ENCODE measurements at places on chromosomes 4 and X.

- DNase-seq = no peak
These were observed 29.6 kb upstream of the NUDT6 start for GRCh38 chr4:122952028-122952427.

- peak; percentile 47 for DNase-seq
These were observed 2.3 kb upstream of the SOWAHD start for GRCh38 chrX:119755981-119756533.

- DNase-seq = no peak
These were observed 256.8 kb downstream of the TRIML1 start for GRCh38 chr4:188396037-188396436.

DNA sequence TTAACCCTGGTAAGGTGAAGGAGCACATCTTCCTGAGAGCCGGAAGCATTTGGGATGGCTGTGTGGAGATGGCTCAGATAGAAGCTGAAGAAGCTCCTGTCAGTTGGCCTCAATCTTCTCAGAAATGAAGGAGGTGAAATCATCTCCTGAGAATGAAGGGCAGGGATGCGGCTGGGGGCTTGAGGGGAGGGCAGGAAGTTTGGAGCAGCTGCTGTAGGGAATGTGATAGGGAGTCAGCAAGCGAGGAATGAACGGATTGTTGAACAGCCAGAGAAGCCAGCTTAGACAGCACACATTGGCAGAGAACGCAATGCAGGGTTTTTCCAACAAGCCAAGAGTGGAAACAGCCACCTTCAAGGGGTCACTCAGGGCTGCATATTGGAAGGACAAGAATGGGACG lies 10.0 kb downstream of the KCNE5 start:
- DNase-seq = no peak

GRCh38 chr4:15348236-15348635 lies 79.6 kb upstream of the C1QTNF7 start:
- no peak for DNase-seq

DNA sequence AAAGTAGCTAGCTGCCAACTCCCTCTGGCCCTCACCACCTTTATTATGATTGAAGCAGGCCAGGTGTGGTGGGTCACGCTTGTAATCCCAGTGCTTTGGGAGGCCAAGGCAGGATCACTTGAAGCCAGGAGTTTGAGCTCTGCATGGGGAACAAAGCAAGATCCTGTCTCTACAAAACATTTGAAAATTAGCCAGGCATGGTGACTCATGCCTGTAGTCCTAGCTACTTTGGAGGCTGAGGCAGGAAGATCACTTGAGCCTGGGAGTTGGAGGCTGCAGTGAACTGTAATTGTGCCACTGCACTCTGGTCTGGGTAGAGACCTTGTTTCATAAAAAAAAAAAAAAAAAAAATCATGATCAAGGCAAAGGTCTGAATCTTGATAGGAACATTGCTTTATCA lies 467.0 kb upstream of the DIPK2B start:
- no peak for DNase-seq

DNA sequence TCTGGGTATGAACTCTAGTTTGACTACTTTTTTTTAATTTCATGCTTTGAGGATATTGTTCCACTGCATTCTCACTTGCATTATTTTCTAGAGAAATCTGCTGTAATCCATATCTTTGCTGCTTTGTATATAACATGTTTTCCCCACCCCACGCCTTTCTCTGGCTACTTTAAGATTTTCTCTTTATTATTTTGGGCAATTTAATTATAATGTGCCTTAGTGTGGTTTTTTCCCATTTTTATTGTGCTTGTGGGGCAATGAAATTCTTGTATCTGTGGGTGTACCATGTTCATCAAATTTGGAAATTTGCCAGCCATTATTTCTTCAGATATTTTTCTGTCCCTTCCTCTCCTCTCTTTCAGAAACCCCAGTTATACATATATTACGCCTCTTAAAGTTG lies 15.1 kb upstream of the PPP2R2C start:
- DNase-seq = no peak

DNA sequence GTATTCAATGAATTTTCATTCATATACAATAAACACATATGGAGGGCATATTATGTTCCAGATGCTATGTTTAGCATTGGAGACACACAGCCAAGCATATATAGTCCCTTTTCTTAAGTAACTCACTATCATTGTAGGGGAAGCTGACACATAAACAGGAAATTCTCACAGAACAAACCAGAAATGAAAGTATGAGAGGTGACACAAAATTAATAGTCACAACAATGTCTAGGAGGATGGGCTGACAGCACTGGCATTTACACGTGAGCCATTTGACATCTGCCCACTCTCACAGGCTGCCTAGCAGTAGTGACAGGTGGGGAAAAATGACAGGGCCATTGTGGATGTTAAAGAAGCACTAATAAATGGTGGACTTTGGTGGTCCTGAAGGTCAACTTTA lies 2.6 kb upstream of the CNOT6L start:
- DNase-seq = peak; percentile 49

- DNase-seq = no peak
These were observed 5.3 kb downstream of the CRMP1 start for GRCh38 chr4:5887361-5888221.

DNA sequence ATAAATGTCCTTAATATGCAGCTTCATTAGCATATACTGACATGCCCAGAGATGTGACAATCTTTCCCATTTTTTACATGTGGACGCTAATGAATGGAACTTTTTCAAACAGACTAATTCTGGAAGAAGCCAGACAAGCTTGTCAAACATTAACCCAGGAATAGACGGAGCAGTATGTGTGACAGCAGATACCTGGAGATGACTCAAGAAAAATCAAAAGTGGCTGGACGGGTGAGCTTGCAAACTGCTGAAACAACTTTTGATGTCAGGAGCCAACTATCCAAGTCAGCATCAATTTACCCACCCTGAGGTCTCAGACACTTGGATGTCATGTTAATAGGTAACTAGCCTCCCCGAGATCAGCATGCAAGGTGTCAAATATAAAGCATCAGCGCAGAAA lies 183.0 kb downstream of the PACRGL start:
- DNase-seq = no peak

DNA sequence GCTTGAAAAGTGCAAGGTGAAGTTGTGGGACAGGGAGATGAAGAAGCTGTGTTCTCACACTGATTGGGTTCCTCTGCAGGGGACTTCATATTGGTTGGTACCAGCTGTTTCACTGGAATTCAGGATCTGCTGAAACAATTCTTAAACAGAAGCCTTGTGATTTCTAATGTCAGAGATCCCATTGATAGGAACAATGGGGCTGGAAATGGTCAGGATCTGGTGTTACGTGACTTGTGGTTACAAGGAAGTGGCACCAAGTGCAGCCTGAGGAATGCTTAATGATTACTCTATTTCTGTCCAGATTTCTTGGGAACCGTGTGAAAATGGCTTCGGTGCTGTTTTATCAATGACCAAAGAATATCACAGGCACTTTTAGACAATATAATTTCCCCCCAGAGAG lies 68.1 kb downstream of the MOSPD2 start:
- DNase-seq = no peak

DNA sequence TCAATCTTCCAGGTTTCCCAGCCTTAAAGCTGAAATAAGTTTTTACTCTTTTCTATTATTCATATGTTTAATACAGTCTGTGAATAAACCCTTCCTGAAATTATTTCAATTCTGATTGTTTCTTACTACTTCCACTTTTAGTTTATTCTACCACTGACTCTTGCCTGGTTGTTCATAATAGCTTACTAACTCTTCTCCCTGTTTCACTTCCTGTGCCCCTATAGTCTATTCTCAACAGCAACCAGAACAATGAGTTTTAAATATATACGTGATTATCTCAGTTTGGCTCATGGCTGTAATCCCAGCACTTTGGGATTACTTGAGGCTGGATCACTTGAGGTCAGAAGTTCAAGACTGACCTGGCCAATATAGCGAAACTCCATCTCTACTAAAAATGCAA lies 408.0 kb upstream of the SPOCK3 start:
- no peak for DNase-seq

DNA sequence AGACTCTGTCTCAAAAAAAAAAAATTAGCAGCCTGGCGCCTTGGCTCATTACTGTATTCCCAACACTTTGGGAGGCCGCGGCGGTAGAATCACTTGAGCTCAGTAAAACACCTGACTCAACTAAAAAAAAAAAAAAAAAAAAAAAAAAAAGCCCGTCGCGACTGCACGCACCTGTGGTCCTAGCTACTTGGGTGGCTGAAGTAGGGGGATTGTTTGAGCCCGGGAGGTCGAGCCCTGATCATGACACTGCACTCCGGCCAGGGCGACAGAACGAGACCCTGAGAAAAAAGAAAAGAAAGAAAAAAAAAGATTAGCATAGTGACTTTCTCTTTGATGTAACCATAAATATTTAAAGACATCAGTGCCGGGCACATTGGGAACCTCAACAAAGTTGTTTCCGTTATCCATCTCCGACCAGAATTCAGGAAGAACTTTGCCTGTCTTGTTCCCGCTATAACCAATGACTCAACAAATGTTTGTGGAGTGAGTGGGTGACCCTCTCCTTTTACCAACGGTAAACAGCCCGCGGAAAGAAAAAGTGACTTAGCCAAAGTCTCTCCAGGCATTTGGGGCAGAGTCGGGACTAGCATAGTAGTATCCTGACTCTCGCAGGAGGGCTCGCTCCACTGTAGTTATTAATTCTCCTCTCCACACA lies 553 bp upstream of the MED28 start:
- no peak for DNase-seq

- DNase-seq = no peak
These were observed 118.2 kb downstream of the PPP3CA start for GRCh38 chr4:101229116-101229515.

GRCh38 chr4:90299373-90299772 lies 172.2 kb downstream of the CCSER1 start:
- no peak for DNase-seq

DNA sequence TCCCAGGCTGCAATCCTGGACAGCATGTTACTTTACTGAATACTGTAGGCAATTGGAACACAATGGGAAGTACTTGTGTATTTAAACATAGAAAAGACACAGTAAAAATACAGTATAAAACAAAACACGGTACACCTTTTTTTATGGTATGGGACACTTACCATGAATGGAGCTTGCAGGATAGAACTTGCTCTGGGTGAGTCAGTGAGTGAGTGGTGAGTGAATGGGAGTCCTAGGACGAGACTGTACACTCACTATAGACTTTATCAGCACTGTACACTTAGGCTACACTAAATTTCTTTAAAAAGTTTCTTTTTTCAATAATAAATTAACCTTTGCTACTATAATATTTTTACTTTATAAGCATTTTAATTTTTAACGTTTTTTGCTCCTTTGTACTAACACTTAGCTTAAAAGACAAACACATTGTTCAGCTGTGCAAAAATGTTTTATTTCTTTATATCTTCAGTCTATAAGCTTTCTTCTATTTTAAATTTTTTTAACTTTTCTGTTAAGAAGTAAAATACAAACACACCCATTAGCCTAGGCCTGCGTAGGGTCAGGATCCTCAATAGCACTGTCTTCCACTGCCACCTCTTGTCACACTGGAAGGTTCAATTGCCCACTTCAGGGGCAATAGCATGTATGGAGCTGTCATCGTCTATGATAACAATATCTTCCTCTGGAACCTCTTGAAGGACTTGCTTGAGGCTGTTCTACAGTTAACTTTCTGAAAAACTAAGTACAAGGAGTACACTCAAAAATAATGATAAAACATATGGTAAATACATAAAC lies 293.5 kb upstream of the FSTL5 start:
- no peak for DNase-seq

DNA sequence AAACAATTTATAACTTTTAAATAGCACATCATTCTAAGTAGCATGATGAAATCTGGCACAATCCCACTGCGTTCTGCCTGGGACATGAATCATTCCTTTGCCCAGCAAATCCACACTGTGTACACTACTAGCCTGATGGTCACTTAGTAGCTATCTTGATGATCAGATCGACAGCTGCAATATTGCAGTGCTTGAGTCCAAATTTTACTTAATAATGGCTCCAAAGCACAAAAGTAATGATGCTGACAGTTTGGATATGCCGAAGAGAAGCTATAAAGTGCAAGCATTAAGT lies 86.6 kb upstream of the NPNT start:
- no peak for DNase-seq

GRCh38 chrX:40171513-40172400 lies 74.0 kb upstream of the BCOR start:
- peak; percentile 74 for DNase-seq

DNA sequence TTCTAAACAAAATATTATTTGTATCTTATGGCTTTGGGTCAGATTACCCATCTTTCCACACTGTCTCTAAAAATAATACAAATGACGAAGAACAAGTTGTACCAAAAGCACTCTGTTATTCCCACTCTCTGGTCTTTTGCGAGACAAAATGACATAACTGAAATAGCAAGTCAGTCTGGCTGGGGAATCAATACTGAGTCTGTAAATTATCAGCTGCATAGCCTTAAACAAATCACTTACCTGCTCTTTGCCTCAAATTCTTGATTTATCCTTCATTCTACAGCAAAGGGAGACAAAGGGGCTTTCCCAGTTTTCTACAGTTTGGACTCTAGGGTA lies 40.9 kb downstream of the SOWAHB start:
- peak; percentile 28 for DNase-seq

- DNase-seq = peak; percentile 92
These were observed 31.0 kb upstream of the HTRA3 start for GRCh38 chr4:8238515-8239053.

DNA sequence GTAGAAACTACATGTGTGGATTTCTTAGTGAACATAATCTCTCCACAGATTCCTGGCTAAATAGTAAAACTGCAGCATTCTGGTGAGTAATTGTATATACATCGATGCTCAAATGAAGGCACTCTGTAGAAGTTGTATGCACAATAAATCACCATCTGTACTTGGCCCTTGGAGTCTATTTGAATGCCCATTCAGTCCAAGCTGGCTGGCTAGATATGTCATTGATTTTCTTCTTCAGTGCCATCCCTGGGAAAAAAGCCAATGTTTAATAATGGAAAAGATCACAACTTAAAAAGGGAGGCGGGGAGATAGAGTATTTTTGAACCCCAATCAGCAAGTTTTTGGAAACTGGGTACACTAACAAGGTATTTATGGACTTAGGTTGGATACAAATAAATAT lies 381.0 kb upstream of the TEX13C start:
- DNase-seq = no peak

- peak; percentile 28 for DNase-seq
These were observed 3.1 kb upstream of the ZFX start for GRCh38 chrX:24146283-24146949.

- DNase-seq = no peak
These were observed 119.3 kb downstream of the LDB2 start for GRCh38 chr4:16779028-16779675.

- no peak for DNase-seq
These were observed 30.8 kb downstream of the DIAPH2 start for GRCh38 chrX:96715481-96715880.

DNA sequence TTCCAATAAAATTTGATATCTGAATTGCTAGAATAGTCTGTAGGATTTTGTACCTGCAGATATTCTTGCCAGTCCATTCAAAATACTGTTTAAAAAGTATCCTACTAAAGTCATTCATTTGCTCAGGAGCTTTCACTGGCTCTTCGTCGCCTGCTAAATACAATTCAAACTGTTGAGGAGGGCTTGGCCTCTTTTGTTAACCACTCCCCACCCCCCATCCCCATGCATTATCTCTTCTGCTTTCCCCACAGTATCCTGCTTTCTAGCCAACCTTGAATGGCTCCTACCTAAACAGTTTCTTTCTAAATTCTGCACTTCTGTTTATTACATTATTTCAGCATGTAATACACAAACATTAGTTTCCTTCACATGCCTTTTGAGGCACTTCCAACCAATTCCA lies 230.8 kb downstream of the CPE start:
- no peak for DNase-seq

All from small intestine (tissue), 16 donors.